ENCODE measurements at places on chromosomes 6 and 20. TPM values are rescaled to one million over a fixed set of nuclear protein-coding genes. Genes with fewer than 3 reads are reported as not detected.

Gene PRR18
- total RNA-seq, result not detected

Gene PPP1R14C
- total RNA-seq, result 131 TPM

- DNase-seq, result no peak
Observed at GRCh38 chr20:59377842-59378241, 77.4 kb downstream of the EDN3 start.

Gene FRS3
- total RNA-seq, result 4.8 TPM
